Smooth muscle cell of the brain vasculature (primary cell): ENCODE measurements at places on chromosomes 12 and 14.

- no peak for DNase-seq
Measured at GRCh38 chr14:71687166-71687831, 244.9 kb upstream of the RGS6 start.

DNA sequence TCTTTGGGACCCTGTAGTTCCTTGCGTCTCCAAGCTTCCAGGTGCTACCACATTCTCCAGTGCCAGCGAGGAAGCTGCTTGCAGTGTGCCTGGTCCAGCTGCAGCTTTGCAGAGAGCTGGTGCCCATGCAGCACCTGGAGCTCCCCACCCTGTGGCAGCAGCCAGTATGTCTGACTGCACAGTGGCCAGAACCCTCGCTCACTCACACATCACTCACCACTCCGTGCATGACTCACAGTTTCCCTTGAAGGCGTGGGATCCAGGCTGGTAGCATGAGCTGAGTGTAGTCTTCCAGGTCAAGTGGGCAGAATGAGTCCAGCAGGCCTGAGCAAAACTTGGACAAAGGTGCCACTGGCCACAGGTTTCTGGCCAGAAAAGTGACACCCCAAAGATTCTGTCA, 33.6 kb downstream of the SDR9C7 start:
- DNase-seq, result no peak

DNA sequence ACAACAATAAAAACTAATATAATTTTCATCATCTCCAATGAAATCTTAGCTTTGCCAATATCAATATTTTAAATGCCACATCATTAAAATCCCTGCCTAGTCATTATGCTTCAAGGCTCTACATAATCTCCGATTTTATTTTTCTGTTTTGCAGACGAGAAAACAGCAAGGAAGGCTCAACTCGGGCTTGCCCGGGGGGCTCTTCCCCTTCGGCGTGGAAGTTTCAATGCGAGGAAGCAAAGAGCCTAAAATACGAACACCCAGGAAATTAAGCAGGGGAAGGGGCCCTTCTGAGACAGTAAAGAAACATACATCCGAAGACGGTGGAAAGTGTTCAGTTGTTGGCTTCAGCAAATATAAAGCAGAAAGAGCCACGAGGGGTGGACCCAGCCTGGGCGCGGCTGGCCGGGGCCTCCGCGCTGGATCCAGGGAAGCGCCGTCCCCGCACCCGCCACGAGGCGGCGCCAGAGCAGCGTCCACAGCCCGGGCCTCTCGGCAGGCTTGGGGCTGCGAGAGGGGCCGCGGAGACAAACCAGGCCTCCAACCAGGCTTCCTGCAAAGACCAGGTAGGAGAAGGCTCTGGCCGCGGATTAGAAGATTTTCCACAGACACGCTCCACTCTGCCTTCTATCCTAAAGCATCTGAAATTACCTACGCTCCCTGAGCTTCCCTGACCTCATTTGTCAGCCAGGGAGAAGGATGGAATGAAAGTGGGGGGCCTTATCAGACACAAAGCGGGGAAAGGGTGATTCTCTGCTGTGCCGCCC, 77.2 kb downstream of the SERPINA3 start:
- no peak for DNase-seq

DNA sequence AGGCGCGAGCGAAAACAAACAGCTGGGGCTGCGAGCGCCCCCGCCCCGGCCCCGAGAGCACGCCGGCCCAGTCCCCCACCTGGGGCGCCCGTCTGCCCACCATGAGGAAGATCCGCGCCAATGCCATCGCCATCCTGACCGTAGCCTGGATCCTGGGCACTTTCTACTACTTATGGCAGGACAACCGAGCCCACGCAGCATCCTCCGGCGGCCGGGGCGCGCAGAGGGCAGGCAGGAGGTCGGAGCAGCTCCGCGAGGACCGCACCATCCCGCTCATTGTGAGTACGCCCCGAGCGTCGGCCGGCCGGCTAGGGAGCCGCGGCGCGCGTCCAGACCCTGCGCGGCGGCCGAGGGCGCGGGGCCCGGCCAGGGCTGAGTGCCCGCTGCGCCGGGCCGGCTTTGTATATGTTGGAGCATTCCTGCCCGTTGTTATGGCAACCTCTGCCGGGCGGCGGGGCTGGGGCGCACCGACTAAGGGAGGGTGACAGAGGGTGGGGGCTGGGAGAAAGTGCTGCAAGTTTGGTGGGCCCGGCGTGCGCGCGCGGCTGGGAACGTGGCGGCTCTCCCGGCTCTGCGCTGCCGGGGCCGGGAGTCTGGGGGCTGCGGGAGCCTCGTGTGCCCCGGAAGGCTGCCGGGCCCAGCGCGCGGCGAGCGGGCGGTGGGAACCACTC, 367 bp downstream of the GALNT16 start:
- DNase-seq, result no peak

- DNase-seq, result no peak
Measured at GRCh38 chr12:43277651-43278540, 274.1 kb downstream of the ADAMTS20 start.

- DNase-seq, result no peak
Measured at GRCh38 chr14:60723907-60724618, at the start of gene SIX4. SIX4 (minus strand) TSS chr14:60724351; CDS start chr14:60724074, 277 bp downstream.
